ENCODE measurements at places on chromosomes 4 and X.

DNA sequence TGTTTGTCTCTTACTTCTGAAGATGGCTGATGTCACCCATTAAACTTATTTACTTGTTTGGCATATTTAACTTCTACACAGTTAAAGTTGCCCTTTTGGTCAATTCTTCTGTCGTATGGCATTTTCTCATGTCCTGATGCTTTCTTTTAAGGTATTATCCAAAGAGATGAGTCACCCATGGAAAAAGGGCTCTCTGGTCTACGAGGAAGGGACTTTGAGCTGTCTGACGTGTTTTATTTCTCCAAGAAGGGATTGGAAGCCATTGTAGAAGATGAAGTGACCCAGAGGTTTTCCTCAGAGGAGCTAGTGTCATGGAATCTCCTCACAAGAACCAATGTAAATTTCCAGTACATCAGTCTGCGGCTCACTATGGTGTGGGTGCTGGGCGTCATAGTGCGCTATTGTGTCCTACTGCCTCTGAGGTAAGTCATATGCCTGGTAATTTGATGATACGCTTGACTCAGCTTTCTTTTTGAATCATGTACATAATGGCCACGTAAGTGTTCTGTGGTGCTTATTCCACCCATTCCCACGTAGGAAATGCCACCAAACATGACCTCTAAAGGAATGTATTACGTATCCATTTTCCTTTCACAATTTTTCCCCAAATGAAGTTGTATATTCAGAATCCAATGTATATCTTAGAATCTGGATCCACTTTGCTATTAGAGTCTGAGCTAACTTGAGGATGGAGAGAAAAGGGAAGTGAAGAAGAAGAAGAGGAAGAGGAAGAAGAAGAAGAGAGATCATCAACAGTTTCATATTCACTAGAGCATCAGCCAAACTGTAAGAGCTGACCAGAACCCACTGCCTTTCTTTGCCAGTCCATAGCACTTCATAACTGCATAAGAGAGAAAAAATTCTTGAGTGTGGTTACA is 45.7 kb downstream of the GPAT3 start:
- DNase-seq, result no peak

- DNase-seq, result no peak
These were observed 4.4 kb upstream of the FAM184B start for GRCh38 chr4:17785858-17786257.

DNA sequence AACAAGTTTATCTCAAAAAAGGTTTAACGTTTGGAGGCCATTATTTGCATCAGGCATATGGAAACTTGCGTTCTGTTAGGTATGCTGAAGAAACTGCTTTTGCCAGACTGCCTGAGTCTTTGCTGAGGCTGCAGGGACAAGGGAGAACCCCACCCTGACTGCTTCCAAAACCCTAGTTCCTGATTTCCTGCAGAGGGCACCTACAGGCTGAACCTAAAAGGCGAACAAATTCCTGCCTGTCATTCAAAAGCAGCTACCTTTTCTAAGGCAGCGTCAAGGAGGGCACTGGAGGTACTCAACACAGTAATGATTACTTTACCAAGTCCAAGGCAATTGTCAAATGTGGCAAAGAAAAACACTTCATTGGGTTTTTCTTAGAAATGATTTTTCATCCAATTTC is 578 bp upstream of the CORIN start:
- no peak for DNase-seq

GRCh38 chr4:158161551-158162354 is 11.1 kb downstream of the GASK1B start:
- no peak for DNase-seq

Data from stimulated activated CD4-positive, alpha-beta T cell treated with anti-CD3 and anti-CD28 coated beads, TNF-alpha, amount 100 ng/mL, for 48 hours (primary cell).